Vagina (tissue), 2 donors: ENCODE measurements at places on chromosomes 5 and 9. TPM values are rescaled to one million over a fixed set of nuclear protein-coding genes. Genes with fewer than 3 reads are reported as not detected.

NFIB gene
- total RNA-seq = 73.4 TPM

SPINK4 gene
- total RNA-seq = not detected

- H3K27ac ChIP-seq = no peak overlapping the region
- H3K36me3 ChIP-seq = peaks cover 9% of the 10 kb centered on the region
- H3K27me3 ChIP-seq = no peaks in the 10 kb centered on the region
- DNase-seq = no peak
- H3K4me3 ChIP-seq = no peak overlapping the region
- H3K4me1 ChIP-seq = peaks cover 3% of the 10 kb centered on the region
Observed at GRCh38 chr5:9381464-9381863, 164.4 kb downstream of the SEMA5A start.

GRCh38 chr9:120937127-120937526, 10.5 kb upstream of the TRAF1 start:
- H3K27ac ChIP-seq = peak overlapping the region; percentile 93
- no peaks in the 10 kb centered on the region for H3K27me3 ChIP-seq
- H3K4me1 ChIP-seq = peaks cover 65% of the 10 kb centered on the region

GRCh38 chr5:5304361-5305020, 118.0 kb upstream of the ICE1 start:
- no peak overlapping the region for H3K27ac ChIP-seq
- peaks cover 12% of the 10 kb centered on the region for H3K4me1 ChIP-seq
- H3K4me3 ChIP-seq = no peak overlapping the region
- no peak for DNase-seq
- H3K36me3 ChIP-seq = no peaks in the 10 kb centered on the region
- no peaks in the 10 kb centered on the region for H3K27me3 ChIP-seq

- H3K4me3 ChIP-seq = no peak overlapping the region
- no peaks in the 10 kb centered on the region for H3K36me3 ChIP-seq
- H3K27ac ChIP-seq = no peak overlapping the region
- no peak for DNase-seq
- H3K27me3 ChIP-seq = no peaks in the 10 kb centered on the region
Observed at GRCh38 chr5:121432-121831, 29.5 kb downstream of the PLEKHG4B start.

- no peaks in the 10 kb centered on the region for H3K4me1 ChIP-seq
- no peaks in the 10 kb centered on the region for H3K36me3 ChIP-seq
- no peaks in the 10 kb centered on the region for H3K27me3 ChIP-seq
- no peak for DNase-seq
Observed at GRCh38 chr5:23579566-23579965, 72.2 kb downstream of the PRDM9 start.
